Kasumi-1 (cell line): ENCODE measurements at places on chromosomes 11 and 22.
A peak's percentile ranks its signal among the peaks of the same experiment; 100 is the strongest.

- DNase-seq, result no peak
These were observed 2.0 kb downstream of the MB start for GRCh38 chr22:35615156-35615555.

GRCh38 chr11:110730773-110731172 is 18.5 kb upstream of the ARHGAP20 start:
- DNase-seq, result no peak

GRCh38 chr11:99069856-99070444 is 49.2 kb downstream of the CNTN5 start:
- peak; percentile 26 for DNase-seq

DNA sequence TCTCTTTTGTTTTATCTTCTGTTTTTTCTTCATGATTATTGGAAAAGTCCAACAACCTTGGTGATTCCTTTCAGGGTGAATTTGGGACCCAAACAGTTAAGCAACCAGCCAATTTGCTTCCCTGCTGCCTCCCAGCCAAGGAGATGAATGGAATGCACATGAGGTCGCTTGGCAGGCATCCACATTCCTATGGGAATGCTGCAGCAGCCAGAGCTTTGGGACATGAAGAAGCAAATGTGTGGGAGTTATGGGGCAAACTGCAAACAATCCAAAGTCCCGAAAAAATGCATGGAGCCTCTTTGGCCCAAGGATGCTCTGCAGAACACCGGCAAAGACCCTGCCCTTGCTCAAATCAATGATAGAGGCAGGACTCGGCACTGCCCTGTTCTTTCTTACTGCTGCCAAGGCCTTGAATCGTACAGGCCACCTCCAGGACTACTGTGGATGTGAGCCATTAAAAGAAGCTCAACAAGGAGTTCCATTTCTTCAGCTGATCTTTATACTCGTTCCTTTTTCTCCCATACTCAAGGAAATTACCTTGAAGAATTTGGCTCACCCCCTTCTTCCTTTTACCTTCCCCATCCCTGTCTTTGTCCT is 117.3 kb upstream of the TEAD1 start:
- no peak for DNase-seq

DNA sequence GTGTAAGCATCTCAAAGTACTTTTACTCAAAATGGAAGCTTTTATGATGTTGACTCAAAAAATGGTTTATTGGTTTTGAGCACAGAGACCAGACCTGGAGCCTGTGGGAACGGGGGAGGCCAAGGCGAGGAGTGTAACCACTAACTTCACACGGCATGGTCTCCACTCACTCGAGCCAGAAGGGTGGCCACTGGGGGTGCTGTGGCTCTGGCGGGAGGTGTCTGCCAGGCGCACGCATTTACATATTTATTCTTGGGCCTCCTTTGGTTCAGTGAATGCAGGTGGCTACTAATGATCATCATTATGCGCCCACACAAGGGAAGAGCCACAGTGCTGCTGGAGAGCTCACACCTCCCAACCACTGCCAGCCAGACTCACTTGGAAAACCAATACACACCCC is 64.6 kb downstream of the FLRT1 start:
- no peak for DNase-seq
